ENCODE measurements at places on chromosomes 7 and 10.

DNA sequence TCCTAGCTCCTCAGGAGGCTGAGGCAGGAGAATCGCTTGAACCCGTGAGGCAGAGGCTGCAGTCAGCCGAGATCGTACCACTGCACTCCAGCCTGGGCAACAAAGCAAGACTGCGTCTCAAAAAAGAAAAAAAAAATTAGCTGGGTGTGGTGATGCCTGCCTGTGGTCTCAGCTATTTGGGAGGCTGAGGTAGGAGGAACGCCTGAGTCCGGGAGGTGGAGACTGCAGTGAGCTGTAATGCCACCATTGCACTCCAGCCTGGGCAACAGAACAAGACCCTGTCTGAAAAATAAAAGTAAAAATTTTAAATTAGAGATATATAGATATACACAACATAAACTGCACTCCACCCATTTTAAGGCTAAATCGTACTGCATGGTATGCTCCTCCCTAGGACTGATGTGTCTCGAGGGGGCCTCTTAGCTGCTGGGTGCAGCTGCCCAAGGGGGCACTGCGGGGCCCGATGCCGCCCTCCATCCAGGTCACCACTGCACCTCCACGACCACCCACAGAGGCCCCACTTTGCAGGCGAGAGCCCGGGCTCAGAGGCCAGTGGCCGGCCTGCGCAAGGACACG, 40.9 kb upstream of the FOXK1 start:
- DNase-seq: no peak

DNA sequence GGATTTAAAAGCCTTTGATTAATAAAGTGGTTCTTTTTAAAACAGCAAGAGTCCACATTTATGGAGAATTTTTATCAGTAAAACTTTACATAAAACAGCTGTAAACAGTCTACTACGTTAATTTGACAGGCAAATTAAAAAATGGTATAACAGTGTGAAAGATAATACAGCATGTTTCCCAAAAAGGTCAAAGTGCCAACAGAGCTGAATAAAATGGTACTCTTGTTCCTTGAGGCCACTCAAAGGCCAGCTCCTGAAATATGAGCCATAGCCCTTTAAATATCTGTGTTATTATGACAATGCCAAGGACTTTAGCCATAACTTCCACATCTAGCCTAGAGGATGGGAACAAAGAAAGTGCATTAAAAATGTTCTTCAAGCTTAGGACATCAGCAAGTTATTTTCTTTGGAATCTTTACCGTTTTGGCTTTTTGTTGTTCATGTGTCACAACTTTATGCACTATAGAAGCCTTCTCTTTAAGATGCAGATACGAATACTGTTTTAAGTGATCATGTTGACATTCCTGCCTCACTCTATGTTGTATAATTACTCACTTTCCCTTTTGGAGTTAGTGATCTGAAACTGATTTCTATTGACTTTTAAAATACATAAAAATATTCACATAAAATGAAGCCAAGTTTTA, 165.6 kb downstream of the RNLS start:
- no peak for DNase-seq

DNA sequence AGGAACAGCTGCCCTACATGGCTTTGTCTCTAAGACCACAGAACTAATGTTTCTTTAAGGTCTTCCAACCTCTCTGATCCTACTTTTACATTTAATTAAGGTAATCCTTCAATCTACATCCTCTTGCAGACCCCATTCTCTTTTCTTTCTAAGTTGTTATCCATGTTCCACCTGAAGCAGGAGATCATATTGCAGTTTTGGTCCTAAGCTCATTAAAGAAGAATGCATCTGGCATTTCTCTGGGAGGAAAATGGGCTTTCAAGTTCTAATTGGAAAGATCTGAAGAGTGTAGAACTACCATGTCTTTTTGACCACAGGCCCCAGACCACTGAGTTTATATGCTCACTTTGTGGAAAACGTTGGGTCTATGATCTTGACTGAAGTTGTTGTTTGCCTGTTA, 111.2 kb downstream of the SEM1 start:
- no peak for DNase-seq

- DNase-seq: peak; percentile 38
These were observed 48.4 kb upstream of the FAM20C start for GRCh38 chr7:143811-144453.

DNA sequence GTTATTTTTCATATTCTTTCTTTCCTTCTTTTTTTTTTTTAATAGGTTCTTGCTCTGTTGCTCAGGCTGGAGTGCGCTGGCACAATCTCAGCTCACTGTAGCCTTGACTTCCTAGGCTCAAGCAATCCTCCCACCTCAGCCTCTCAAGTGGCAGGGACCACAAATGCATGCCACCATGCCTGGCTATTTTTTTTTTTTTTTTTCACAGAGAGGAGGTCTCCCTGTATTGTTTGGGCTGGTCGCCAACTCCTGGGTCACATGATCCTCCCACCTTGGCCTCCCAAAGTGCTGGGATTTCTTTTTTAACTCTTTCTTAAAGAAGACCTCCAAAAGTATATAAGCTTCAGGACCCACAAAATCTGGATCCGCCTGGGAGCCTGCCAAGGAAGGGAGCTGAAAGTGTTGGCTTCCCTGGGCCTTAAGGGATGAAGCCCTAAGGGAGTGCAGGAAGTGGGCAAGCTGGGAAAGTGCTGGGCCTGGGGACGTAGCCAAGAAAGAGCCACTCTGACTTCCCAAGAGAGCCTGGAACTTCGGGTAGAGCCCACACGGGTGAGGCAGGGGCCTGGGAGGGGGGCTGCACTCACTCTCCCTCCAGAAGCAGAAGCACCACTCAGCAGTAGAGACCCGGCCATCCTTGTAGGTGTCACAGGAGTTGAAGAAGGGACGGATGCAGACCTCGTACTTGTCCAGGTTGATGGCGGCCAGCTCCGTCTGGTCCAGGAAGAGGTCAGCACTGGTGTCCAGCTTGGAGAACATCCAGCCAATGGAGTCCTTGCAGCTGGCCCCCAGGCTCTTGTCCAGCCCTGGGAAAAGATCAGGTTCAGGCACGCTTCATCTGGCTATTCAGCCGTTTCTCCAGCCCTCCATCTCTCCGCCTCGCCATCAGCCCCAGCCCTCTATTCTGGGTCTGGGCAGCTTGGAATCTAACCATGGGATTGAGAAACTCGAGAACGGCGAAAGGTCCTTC, 21.8 kb downstream of the SPOCK2 start:
- no peak for DNase-seq

DNA sequence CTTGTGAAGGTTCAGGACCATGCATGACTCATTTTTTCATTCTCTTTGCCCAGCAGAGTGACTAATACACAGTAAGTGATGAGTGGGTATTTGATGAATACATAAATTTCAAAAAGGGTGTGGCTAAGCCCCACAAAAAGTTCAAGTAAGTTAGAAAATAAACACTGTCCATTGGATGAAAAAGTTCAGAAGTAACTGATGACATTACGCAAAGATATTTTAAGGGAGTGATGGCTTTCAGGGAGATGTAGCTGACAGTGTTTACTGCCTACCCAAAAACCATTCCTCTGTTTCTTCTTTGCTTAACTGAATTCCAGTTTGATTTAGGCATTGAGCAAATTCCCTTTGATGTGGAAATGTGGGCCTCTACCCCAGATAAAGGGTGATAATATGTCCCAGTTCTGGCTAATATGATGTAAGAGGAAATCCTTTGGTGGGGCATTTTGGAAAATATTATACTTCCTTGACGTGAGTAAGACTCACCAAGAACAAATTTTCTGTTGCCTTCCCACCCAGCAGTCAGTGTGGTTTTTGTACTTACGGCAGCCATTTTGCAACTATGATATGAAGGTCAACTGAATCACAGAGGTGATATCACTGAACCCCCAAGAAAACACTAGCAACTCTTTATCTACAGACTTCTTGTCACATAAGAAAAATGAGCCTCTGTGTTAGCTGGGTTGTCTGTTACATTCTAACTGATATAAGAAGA, 29.0 kb upstream of the EBLN1 start:
- DNase-seq: no peak

DNA sequence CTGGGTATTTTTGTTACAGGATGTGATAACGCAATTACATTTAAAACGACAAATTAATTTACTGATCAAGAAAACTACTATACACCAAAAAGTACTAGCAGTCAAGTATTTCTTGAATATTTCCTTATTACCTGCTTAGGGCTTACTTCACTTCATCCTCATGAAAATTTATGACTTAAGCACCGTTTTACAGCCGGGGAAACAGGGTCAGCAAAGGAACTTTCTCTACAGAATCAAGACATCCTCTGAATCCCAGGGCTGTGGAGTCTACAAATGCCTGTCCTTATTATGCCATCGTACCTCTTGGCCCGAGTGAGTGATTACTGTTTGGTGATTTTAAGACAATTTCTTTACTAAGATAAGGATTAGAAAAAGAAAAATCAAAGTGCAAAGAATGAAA, 248.3 kb downstream of the ZMYND11 start:
- no peak for DNase-seq

GRCh38 chr7:127872122-127872521, 159.1 kb downstream of the LRRC4 start:
- DNase-seq: no peak

DNA sequence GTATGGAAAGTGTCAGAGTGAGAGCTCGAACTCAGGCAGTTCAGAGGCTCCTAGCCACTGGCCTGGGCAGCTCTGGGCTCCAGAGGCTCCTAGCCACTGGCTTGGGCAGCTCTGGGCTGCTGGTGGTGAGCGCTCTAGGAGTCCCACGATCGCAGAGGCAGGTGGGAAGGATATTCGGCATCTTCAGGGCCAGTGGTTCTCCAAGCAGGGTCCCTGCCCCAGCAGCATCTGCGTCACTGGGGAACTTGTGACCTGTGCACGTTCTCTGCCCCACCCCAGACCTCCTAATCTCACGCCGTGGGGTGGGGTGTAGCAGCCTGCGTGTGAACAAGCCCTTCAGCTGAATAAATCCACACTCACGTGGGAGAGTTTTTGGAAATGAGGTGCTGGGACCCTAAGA, 25.2 kb upstream of the BTBD16 start:
- no peak for DNase-seq

DNA sequence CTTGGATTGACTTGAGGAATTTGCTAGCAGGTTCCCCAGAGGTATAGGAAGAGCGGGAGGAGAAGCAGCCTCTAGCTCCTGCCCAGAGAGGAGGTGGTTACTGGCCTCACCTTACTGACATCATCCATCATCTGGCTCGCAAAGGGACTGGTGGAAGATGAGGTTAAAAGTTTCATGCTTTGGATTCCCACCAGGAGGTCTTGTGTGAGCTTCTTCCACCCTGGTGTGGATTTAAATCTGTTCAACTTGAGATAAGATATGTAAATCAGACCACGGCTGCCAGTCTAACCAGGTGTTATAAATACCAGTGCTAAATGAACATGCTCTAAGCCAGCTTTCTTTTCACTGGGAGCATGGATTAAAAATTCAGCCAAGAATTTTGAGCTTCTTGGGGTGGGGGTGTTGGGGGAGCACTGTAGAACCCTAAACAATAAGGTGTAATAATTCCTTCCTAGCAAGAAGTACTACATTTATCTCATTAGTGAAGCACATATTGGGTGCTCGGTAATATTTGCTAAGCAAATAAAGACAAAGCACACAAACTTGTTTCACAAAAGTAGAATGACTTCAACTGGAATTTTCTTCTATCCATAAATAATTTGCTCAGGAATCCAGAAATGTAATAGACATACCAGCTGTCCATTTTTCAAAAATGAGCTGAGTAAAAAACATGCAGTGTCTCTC, 7.8 kb downstream of the PROSER2 start:
- no peak for DNase-seq

DNA sequence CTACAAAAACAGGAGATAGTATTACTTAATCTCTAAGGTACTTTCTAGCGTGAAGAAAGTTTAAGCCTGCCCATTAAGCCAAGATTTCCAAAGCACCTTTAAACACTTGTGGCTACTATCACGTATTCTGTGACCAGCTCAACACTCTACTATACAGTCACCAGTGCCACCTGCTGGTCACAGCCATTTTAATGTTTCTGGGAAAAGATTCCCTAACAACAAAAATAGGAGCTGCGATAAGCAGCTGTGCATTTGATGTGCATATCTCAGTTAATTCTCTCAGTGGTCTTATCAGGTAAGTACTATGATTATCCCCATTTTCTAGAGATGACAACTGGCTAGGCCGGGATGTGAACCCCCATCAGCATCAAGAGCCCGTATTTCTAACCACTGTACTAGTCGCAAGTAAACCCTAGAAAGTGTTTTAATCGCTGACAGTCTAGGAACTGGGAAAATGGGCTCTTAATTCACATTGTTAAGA, 860 bp downstream of the SEC31B start:
- DNase-seq: peak; percentile 51

GRCh38 chr10:27391916-27392315, 112.2 kb upstream of the RAB18 start:
- DNase-seq: no peak

DNA sequence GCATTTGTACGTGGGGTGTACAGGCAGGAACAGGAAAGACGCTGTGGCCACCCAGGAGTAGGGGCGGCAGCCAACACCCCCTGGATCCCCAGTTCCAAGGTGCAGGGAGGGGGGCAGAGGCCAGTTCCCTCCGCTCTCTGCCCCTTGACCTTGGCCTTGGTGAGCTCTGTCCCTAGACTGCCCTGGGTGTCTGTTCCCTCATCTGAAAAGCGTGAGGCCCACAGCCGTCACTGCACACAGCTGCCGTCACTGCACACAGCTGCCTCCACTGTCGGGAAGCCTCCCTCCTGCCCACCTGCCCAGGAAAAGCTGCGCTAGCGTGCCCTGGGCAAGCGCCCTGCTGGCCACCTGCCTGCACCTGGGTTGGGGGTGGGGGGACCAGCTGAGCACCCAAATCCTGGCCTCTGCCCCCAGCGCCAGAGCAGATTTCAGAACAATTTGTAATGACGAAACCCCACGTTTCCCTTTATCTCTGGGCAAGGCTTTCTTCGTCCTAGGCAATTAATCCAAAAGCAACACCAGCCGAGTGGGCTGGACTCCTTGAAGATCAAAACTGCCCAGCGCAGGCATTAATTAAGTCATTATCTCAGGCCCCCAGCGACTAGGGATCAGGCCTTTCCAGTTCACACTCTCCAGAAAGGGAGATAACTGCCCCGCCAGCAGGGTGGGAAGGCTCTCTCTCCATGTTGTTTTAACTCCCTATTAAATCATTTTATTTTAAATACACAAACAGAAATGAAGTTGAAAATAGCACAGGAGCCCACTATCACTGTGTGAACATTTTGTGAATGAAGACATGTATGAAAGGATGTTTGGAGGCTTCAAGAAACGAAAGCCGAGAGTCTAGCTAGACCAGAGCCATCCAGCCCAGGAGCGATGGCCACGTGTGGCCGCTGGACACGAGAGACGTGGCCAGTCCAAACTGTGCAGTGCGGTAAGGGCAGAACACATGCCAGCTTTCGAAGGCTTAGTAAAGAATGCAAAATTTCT, 4.0 kb upstream of the PDGFA start:
- DNase-seq: no peak

GRCh38 chr10:82464966-82465365, 590.0 kb downstream of the NRG3 start:
- DNase-seq: no peak

GRCh38 chr7:95550546-95550945, 45.8 kb downstream of the PDK4 start:
- DNase-seq: no peak

DNA sequence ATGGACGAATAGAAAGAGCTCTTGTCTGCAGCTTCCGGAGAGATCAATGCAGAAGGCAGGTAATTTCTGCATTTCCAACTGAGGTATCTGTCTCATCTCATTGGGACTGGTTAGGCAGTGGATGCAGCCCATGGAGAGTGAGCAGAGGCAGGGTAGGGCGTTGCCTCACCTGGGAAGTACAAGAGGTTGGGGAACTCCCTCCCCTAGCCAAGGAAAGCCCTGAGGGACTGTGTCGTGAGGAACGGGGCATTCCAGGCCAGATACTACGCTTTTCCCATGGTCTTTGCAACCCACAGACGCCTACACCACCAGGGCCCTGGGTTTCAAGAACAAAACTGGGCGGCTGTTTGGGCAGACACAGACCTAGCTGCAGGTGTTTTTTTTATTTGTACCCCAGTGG, 186.3 kb downstream of the ETV1 start:
- DNase-seq: no peak
